ENCODE measurements at places on chromosomes 13 and 19.

DNA sequence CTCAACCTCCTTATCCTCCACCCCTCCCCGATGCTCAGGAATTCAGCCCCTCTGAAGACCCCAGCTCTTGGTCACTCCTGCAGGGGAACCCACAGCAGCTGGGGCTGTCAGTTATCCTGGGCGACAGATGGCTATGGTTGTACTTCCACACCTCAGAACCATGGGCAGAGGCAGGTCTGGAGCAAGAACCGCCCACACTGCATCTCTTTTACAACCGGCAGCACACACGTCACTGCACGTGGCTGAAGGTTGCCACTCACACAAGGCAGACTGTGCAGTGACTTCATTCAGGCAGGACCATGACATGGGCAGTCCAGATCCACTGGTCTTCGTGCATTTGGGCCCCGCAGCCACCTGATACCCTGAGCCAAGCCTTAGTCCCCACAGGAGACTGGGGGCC, 21.5 kb upstream of the SDHAF1 start:
- no peak for DNase-seq

GRCh38 chr19:15234431-15235130, 2.3 kb upstream of the EPHX3 start:
- no peak for DNase-seq

DNA sequence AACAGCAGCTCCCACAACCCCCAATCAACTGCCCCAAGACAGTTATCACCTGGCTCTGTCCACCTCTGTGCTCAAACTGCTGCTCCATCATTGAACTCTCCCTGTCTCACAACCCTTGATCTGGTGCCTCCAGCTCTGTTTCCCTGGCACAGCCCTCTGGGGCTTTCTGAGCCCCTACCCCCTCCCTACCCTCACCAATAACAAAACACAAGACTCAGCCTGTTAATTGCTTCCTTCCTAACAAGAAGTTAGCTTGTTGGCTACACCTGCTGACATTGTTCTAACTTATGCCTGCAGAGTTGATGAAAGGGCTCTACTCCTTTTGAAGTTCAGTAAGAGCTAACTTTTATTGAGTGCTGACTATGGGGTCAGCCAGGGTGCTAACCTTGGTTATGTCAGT, 99.4 kb upstream of the FNDC3A start:
- no peak for DNase-seq

DNA sequence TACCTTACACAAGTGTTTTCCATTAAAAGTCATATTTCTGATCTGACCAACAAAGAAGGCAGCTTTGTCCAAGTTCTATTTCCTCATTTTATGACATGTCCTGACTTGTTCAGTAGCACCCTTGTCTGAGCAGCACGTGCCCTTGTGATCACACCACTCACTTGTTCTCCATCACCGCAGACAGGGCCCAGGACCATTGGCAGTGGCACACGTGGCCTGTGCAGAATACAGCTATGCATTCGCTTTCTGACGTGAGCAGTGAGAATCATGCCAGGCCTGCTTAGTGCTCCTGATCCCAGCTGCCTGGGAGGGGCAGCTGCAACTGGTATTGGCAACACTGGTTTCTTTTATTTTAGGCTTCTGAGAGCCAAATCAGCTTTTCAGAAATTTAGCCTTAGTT, 134.2 kb downstream of the FRY start:
- no peak for DNase-seq

GRCh38 chr19:55648585-55649267, 714 bp downstream of the CCDC106 start:
- DNase-seq = no peak

DNA sequence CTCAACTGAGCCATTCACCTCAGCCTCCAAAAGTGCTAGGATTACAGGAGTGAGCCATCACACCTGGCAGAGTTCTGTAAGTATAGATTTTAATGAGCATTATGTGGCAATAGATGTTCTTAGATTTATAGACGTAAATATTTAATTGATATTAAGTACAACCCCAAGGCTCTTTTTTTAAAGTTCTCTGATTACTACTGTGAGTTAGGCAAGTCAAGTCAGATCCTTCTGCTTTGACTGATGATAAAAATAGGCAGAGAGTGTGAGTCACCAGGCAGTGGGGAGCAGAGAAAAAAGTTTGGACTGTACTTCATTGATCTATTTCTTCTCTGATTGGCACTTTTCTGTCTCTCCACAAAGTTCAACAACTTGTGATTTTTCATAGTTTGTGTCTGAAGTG, 1379.9 kb downstream of the UQCRFS1 start:
- no peak for DNase-seq

DNA sequence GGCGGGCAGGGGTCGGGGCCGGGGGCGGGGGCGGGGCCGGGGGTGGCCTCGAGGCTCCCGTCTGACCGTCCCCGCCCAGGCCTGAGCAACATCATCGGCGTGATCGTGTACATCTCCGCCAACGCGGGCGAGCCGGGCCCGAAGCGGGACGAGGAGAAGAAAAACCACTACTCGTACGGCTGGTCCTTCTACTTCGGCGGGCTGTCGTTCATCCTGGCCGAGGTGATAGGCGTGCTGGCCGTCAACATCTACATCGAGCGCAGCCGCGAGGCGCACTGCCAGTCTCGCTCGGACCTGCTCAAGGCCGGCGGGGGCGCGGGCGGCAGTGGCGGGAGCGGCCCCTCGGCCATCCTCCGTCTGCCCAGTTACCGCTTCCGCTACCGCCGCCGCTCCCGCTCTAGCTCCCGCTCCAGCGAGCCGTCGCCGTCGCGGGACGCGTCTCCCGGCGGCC, 9.4 kb upstream of the CACNG6 start:
- DNase-seq = no peak

GRCh38 chr13:74299721-74300120, 165.5 kb upstream of the KLF12 start:
- DNase-seq = no peak
